T-cell (primary cell): ENCODE measurements at places on chromosomes 2 and 18.

- DNase-seq, result no peak
These were observed 1.6 kb downstream of the DYTN start for GRCh38 chr2:206716623-206717022.

GRCh38 chr2:241323778-241324177 is 8.1 kb downstream of the SEPTIN2 start:
- DNase-seq, result no peak

GRCh38 chr18:26293982-26294381 is 67.7 kb downstream of the TAF4B start:
- no peak for DNase-seq

DNA sequence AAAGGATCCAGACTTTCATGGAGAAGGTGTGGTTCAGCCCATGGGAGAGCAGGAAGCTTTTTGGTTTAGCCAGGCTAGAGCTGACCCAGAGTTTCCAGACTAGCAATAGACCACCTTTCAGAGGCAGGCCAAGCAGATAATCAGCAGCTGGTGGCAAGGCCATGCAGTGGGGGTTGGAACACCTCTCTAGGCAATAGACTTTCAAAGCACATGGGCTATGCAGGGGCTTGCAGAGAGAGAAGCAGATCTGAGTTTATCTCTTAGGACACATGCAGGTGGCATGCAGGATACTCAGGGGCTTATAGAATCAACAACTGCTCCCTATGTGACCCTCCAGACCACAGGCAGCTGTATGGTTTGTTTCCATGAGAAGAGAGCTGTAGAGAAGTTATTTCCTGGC is 9.4 kb downstream of the XIRP2 start:
- DNase-seq, result no peak

GRCh38 chr2:33008716-33009115 is 62.0 kb downstream of the LTBP1 start:
- DNase-seq, result no peak

GRCh38 chr2:239944694-239945551 is 80.2 kb downstream of the NDUFA10 start:
- peak; percentile 52 for DNase-seq

- no peak for DNase-seq
These were observed 325.9 kb downstream of the PAX3 start for GRCh38 chr2:221972813-221973478.

DNA sequence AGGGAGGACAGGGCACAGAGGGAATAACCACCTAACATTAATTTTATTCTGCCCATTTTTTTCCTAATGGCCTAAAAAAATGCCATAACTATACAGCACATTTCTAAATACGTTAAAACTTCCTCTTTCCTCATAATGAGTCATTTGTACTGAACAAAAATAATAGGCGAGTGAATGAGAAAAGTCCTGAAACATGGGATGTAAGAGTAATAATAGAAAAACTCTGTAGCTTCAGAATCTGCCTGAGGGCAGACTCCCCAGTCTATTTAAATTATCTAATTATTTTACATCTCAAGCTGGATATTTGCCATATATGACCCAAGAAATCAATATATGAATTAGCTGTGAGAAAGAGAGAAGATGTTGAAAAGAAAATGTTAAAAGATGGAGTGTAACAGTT is 285.1 kb downstream of the TMX3 start:
- DNase-seq, result no peak

DNA sequence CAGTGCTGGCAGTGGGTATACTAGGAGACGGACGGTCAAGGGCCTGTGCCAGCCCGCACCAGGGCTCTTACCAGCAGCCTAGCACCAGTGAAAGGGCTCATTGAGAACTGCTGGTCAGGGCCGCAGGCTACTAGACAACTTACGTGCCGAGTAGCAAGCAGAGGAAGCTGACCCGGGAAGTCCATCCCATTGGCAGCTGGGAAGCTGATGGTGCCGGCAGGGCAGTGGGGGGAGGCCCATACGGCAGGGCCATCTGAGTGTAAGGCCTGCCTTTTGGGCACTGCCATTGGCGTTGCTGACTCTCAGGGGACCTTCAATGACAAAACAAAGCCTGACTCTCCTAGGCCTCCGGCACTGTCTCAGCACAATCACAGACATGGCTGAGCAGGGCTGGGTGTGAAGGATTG is 20.6 kb downstream of the EFR3B start:
- DNase-seq, result no peak

GRCh38 chr18:49580279-49580678 is 18.4 kb downstream of the LIPG start:
- no peak for DNase-seq

- DNase-seq, result no peak
These were observed 779.2 kb downstream of the CNTNAP5 start for GRCh38 chr2:124804014-124804940.
